ENCODE measurements at places on chromosomes 5 and 9.

DNA sequence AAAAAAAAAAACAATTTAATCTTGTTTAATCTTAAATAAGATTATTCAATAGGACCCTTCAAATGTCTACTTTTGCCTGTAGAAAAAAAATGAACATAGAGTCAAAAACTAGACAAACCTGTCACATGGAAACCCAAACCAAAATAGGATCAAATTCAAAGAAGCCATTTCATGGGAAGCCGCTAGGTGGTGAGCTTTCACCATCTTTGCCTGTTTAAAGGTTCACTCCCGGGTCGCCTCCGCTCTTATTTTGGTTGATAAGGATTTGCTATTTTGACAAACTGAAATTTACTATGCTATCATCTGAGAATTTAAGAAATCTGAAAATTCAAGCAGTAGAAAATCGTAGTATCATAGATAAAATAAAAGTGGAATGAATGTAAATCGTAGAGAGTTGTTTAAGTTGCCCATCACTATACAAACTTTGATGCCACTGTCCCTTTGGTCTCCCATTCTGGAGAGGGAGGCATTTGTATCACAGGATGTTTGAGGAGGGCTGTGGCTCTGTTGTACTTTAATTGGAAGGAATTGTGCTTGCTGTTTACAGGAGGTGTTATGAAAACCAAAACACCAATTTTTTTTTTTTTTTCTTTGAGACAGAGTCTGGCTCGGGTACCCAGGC lies 43.5 kb upstream of the DNAH5 start:
- DNase-seq: no peak

DNA sequence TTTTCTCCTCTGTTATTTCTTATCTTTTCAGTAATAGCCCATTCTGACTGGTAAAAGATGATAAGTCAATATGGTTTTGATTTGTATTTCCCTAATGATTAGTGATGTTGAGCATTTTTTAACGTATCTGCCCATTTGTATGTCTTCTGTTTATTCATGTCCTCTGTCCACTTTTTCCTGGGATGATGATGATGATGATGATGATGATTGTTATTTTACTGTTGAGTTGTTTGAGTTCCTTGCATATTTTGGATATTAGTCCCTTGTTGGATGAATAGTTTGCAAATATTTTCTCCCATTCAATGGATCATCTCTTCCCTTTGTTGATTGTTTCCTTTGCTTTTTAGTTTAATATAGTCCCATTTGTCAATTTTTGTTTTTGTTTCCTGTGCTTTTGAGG lies 27.0 kb downstream of the UTP15 start:
- no peak for DNase-seq

- DNase-seq: no peak
These were observed 207.0 kb downstream of the DMAC1 start for GRCh38 chr9:7592321-7593316.

DNA sequence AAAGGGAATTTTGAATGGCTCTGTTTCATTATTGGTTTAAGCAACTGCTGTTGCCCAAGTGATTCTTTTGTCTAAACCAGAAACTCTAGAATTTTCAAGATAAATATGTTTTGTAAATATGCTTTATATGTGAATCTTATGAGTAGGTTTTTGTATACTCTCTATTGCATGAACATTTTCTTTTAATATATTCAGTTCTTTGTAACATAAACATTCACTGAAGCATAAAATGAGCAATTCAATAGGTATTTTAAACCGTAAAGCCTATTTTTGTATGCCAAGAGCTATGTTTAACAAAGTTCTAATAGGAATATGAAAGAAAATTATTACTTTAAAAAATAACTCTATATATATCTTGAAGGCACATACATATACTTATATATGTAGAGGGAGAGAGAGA lies 293.1 kb downstream of the PSAT1 start:
- DNase-seq: no peak

DNA sequence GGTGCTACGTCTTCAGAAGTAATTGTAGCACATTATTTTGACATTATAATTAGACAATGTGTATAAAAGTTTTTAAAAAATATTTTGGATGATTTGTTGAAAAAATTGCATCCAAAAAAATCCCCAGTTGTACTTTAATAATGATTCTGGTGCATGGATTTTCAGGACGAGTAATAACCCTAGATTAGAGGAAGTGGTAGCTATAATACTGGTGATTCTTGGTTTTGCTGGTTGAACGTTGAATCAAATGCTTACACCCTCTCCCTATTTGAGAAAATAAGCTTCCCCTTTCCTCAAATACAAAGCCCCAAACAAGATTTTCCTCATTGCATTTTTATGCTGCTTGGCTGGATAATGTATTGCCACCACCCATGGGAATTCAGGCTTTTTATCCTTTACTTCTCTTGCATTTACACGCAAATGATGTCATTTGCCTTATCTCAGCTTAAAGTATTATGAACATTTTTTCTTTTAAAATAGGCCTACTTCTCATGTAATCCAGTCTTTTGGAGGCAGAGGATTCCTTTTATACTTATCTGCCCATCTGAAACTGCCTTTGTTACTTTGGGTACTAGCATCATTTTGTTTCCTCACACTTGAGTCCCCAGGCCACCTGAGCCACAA lies 86.3 kb downstream of the UBE2R2 start:
- no peak for DNase-seq

DNA sequence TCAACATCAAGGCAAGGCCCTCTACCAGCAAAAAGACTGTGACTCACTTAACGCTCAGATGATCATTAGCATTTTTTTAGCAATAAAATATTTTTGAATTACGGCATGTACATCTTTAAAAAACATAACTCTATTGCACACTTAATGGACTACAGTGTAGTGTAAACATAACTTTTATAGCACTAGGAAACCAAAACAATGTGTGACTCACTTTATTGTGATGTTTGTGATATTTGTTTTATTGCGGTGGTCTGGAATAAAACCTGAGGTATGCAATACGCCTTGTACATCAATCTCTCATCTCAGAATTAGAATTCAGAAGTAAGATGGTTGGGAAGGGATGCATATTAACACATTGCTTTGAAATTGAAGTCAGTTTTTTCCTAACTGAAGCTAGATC lies 106.9 kb upstream of the PTCH1 start:
- no peak for DNase-seq

DNA sequence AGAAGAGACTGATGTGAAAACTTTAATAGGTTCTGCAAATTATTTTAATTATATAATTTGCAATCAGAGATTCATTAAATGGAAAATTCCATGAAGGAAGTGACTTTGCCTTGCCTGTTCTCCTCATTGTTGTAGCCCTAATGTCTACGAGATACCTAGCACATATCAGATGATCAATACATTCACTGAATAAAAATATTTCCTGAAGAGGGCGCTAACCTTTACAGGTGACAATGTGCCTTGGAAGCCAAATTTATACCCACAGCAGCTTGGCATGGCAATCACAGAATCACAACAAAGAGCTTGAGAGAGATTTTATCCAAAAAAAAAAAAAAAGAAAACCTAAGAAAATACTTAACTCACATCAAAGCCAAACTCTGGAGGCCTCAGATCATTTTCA lies 17.4 kb downstream of the HAUS6 start:
- no peak for DNase-seq

DNA sequence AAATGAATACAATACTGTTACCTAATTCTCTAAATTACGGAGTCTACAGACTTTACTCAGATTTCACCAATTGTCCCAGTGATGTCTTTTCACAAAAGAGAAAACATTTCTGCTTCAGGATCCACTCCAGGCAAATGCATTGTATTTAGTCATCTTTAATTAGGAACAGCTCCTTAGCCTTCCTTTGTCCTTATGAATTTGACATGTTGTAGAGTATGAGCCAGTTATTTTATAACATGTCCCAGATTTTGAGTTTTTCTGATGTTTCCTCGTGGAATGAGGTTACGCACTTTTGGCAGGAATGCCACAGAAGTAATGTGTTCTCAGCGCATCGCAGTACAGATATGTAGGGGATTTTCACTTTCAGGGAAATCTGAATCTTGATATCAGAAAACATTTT lies 10.5 kb downstream of the HABP4 start:
- no peak for DNase-seq

GRCh38 chr9:4207881-4208615 lies 91.8 kb downstream of the GLIS3 start:
- DNase-seq: no peak

DNA sequence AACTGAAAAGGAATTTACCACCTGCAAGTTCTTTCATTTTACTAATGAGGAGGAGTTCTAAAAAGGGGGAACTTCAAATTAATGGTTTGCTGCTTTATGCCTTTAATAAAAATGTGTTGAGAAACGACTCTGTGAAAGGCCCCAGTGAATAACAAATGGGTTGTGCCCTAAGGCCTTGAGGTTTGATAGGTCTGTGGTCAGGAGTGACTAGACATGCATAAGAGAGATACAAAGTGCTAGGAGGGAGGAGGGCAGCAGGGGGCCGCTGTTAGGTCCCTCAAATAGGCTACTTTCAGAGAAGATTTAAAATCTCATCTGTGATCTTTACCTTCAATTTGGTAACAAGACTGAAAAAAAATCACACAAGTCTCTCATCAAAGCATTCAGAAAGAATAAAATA lies 58.3 kb downstream of the FAM81B start:
- no peak for DNase-seq

- DNase-seq: no peak
These were observed 85.4 kb downstream of the PCSK1 start for GRCh38 chr5:96347502-96348292.

DNA sequence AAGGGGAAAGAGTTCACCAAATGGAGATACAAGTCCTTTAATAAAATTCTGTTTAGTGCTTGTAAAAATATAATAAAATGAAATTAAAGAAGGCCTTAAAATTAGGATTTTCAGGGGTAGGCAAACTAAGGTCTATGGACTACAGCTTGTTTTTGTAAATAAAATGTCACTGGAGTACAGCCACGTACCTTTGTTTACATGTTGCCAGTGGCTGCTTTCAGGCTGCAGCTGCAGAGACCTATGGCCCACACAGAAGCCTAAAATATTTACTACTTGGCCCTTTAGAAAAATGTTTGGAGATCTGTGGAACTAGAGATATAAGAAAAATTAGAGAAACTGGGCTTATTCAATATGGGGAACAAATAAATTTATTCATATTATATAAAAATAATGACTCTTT lies 122.8 kb downstream of the RPS23 start:
- DNase-seq: no peak

GRCh38 chr5:16544607-16545374 lies 72.0 kb downstream of the RETREG1 start:
- no peak for DNase-seq

DNA sequence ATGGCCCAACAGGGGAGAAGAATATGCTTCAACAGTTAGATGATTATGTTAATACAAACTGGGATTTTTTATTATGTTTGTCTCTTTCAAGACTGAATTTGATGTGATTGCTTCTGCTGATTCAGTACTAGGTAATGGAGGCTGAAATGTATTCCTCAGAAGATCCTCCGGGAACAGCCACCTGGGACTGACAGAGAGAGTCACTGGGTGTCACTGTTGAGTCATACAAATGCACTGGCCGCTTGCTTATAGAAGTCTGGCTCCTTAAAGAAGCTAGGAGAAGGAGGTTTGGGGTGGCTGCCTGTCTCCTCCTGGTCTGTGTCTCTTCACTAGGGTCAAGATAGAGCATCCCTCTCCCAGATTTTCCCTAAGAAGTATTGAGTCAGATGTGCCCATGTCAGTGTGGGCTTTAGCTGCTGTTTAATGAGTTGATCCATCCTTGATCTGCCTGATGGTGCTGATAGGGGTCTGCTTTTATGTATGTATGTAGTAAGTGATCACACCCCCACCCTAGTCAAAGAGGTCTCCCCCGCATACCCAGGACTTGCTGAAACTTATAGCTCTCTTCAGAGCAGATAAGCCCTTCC lies 773.4 kb downstream of the BRINP1 start:
- no peak for DNase-seq
